ENCODE measurements at places on chromosomes 12 and 14. TPM values are rescaled to one million over a fixed set of nuclear protein-coding genes. Genes with fewer than 3 reads are reported as not detected.

KIF5A gene
- 2.1 TPM for total RNA-seq

IFI27L1 gene
- 12.9 TPM for total RNA-seq

ACOT6 gene
- total RNA-seq = not detected

CLEC7A gene
- 1.7 TPM for total RNA-seq

GPR65 gene
- 2.5 TPM for total RNA-seq

ARG2 gene
- 15.1 TPM for total RNA-seq

PLEKHG7 gene
- not detected for total RNA-seq

MAP1LC3B2 gene
- 3.0 TPM for total RNA-seq

YAF2 gene
- 30.3 TPM for total RNA-seq

DIO2 gene
- 31.5 TPM for total RNA-seq

Measured in esophagus muscularis mucosa (tissue), 4 donors.